ENCODE measurements at places on chromosomes 6 and 20. TPM values are rescaled to one million over a fixed set of nuclear protein-coding genes. Genes with fewer than 3 reads are reported as not detected.

Gene PDE7B
- total RNA-seq, result 9.2 TPM

Gene TGM3
- not detected for total RNA-seq

Gene OR2B6
- total RNA-seq, result not detected

Gene FAM217A
- total RNA-seq, result not detected

Gene NKX2-2
- total RNA-seq, result not detected

Gene SLC24A3
- not detected for total RNA-seq

Gene MMP24
- total RNA-seq, result not detected

Gene DSP
- not detected for total RNA-seq

Gene PSMB1
- total RNA-seq, result 94.3 TPM

Measured in B cell (primary cell).